ENCODE measurements at places on chromosomes 1 and 21. TPM values are rescaled to one million over a fixed set of nuclear protein-coding genes. Genes with fewer than 3 reads are reported as not detected.

The DENND2D gene
- 1.3 TPM for total RNA-seq

The PLCH2 gene
- 0.33 TPM for total RNA-seq

The LAD1 gene
- total RNA-seq = 0.56 TPM

The XPR1 gene
- total RNA-seq = 29.5 TPM

The LCE1E gene
- total RNA-seq = not detected

The S100A1 gene
- total RNA-seq = 0.63 TPM

The SAMD13 gene
- 0.65 TPM for total RNA-seq

The DOCK7 gene
- total RNA-seq = 13.8 TPM

The CSMD2 gene
- total RNA-seq = not detected

The AMY1B gene
- total RNA-seq = not detected

The NEXN gene
- total RNA-seq = 8.5 TPM

The ZSWIM5 gene
- 0.49 TPM for total RNA-seq

The B3GALT6 gene
- total RNA-seq = 19.5 TPM

The UROD gene
- 49.9 TPM for total RNA-seq

The AIDA gene
- 74.2 TPM for total RNA-seq

The DCAF6 gene
- total RNA-seq = 25.4 TPM

The ORC1 gene
- total RNA-seq = 19.7 TPM

The CD84 gene
- total RNA-seq = not detected

The FCRL1 gene
- total RNA-seq = not detected

The ARMH1 gene
- total RNA-seq = 0.93 TPM

All from A549 treated with CORT108297 at 1 μM for 4 hours (cell line).